Left hindlimb (tissue), 1 donor: ENCODE measurements at places on chromosomes 12 and 14.

DNA sequence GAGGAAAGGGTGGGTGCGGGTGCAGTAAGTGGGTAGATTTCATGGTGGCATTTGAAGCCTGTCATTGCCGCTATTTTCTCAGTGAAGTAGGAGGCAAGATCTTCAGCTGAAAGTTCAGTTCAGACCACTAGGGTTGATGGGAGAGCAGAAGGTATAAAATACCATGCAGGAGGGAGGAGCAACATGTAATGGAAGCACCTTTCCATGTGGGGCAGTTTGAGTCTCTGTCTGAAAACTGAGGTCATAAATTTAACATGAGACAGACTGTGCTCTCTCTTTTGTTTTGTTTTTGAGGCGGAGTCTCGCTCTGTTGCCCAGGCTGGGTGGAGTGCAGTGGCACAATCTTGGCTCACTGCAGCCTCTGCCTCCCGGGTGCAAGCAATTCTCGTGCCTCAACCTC lies 22.7 kb downstream of the LRRC74A start:
- DNase-seq = no peak

- no peak for DNase-seq
These were observed 262.6 kb upstream of the SFSWAP start for GRCh38 chr12:131448254-131448795.

- no peak for DNase-seq
These were observed 81.4 kb upstream of the KRR1 start for GRCh38 chr12:75592638-75593335.

GRCh38 chr12:16504200-16504599 lies 101.8 kb downstream of the LMO3 start:
- DNase-seq = no peak

DNA sequence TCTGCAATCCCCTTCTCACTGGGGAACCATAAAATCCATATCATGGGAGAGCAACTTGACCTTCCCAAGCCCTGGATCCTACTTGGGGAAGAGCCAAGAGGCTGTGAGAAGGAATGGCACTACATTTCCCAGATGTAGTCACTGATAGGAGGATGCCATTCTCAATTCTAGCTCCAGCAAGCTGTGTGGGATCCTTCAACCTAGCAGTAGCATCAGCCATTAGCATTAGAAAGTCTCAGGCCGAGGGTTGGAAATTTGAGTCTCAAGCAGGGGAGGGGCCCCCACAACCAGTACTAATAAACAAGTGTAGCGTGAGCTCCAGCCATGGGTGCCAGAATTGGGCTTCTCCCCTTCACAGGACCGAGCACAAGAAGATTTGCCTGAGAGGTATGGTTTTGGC lies 84.3 kb upstream of the NELL2 start:
- DNase-seq = no peak

GRCh38 chr12:31586728-31587127 lies 4.2 kb downstream of the DENND5B start:
- DNase-seq = no peak

DNA sequence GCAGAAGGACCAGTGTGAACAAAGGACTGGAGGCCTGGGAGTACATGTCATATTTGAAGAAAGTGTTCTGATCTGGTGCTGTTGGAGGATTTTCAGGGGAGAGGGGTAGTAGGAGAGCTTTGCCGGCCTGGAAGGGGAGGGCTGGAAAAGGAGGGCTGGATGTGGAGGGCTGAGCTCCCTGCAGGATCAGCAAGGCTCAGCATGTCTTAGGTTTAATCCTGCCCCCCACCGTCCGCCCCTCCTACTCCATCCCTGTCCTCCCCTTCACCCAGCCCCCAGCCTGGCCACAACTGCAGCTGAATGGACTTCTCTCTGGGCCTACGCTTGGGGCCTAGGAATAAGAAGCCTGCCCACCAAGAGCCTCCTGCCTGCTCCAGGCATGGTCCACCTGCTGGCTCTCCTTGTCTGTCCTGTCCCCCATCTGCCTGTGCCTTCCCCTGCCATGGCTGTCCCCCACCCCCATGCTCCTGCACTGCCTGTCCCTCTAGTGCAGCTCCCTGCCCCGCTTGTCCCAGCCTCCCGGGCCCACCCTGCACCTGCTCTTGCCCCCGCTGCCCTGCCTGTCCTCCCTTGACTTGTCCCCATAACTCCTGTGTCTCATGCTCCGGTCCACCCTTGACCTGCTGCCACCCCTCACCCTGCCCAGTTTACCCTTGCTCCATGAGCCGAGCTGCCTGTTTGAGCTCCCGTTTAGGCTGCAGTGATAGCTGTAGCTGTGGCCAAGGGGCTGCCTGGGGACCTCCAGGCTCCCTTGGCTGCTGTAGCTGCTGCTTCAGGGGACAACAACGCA lies 9.8 kb upstream of the RARG start:
- DNase-seq = no peak

DNA sequence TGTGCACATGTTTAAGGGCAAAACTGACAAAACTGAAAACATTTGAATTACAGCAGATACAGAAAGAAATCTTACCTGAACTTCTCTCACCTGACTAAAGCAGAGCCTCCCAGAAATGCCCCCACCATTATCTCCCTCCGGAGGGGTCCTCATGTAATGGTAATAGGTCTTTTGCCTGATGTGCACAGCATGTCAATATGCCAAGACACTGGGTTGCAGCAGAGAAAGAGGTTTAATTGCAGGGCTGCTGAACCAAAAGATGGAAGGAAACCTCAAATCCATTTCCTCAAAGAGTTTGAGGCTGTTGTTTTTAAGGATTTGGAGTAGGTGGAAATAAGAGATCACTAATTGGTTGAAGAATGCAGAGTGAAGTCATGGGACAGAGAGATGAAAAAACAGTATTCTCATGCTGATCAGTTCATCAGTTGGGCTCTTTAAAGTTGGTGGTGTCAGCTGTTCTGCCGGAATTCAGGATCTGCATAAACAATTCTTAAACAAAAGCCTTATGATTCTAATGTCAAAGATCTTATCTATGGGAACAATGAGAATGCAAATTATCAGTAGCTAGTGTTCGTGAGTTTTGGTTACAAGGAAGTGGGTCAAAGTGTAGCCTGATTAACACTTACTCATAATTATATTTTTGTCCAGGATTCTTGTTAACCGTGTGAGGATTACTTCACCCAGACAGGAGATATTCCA lies 18.2 kb downstream of the ANG start:
- DNase-seq = no peak

DNA sequence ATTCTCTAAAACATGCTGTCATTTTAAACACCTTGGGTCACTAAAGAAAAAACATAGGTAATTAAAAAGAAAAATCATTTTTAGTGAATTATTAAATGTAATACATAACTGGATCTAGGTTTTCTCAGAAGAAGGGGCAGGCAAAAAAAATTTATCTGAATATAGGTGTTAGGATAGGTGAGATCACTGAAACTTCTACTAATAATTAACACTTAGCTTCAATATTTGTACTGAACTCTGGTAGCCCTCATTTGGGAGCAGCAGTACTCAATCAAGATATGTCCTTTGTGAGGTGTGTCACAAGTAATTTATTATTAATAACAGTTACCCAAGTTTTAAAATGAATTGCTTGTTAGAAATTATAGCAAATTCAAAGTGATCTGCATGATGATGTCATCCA lies 103.6 kb downstream of the ATP23 start:
- DNase-seq = no peak

GRCh38 chr12:46377678-46378077 lies 5.1 kb upstream of the SLC38A2 start:
- DNase-seq = no peak

GRCh38 chr12:109575683-109576082 lies 2.1 kb downstream of the MVK start:
- no peak for DNase-seq
